ENCODE measurements at places on chromosomes 16 and 17.
A peak's percentile ranks its signal among the peaks of the same experiment; 100 is the strongest.

GRCh38 chr16:27096375-27096774, 29.6 kb downstream of the C16orf82 start:
- DNase-seq, result no peak

DNA sequence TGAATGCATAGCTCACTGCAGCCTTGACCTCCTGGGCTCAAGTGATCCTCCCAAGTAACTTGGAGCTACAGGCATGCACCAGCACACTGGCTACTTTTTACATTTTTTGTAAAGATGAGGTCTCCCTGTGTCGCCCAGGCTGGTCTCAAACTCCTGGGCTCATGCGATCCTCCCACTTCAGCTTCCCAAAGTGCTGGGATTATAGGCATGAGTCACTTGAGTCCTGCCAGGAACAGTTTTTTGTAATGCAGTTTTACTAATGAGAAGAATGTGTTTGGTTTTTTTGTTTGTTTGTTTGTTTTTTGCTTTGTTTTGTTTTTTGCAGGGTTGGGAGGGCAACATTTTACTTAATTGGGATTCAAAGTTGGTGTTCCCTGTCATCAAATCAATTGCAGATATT, 22.2 kb downstream of the SOST start:
- no peak for DNase-seq

DNA sequence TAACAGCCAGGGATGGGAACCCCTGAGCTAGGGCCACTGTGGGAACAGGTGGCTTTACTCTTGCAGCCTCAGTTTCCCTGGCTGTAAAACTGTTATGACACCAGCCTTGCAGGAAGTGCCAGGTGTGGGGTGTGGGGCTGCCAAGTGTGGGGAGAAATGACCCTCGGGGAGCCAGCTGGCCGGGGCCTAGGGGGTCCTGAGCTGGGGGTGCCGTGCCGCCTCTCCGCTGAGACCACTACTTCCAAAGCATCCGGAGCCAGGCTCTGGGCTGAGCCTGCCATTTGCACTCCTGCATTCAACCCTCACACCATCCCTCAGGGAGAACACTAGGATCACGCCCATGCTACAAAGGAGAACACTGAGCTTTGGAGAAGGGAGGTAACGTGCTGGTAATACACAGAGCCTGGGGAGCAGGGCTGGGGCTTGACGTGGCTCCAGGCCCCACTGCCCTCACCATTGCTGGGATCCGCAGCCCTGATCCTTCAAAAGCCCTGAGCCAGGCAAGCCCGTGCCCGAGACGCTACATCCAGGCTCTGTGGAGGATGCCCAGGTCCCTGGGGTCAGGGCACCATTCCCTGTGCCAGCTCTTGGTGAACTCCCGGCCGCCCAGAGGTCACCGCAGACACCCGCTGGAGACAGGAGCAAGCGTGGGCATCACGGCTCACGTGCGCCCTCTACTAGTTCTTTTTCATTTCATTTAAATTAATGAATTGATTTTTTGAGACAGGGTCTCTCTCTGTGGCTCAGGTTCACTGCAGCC, 28.8 kb upstream of the GINS2 start:
- DNase-seq, result no peak

DNA sequence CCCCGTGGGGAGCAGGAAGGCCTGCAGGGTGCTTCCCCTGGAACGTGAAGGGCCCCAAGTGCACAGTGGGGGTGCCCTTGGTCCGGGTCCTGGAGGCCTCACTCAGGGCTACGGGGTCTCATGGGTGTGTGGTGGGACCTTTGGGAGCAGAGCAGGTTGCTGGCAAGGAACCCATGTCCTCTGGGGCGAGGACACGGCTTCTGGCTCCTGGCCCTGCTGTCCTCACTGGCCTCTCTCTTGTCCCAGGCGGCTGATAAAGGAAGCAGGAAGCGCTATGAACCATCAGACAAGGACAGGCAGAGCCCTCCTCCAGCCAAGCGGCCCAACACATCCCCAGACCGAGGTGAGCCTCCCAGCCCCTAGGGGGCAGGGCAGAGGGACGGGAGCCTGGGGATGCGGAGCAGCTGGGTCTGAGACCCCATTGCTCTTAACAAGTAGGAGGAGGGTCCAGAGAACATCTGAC, 9.8 kb upstream of the IL17C start:
- DNase-seq, result no peak

- DNase-seq, result no peak
These were observed 61.8 kb downstream of the ARSG start for GRCh38 chr17:68353111-68353521.

DNA sequence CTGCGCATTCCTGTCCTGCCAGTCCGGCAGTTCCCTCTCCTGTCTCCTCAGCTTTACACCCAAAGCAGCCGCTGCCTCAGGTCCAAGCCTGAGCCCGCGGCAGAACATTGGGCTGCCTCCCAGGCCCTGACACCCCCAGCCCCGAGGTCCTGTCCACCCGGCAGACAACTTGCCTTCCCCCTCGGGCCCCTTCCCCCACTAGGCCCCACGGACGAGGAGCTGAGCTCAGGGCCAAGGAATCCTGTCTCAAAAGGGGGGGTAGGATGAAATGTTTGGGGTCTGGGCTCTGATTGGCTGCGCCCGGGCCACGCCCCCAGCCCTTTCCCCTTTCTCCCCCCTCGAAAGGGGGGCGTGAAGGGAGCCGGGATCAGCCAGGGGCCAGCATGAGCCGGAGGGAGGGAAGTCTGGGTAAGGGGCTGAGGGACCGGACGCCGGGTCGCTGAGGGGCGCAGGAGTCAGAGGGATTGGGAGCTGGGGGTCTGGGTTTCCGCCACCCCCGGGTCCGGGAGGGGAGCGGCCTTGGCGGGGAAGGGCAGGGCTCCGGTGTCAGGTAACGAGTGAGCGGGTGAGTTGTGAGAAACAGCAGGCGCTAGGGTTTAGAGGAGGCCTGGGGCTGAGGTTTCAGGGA, at the start of gene CTF1:
Gene CTF1, plus strand, starts transcription at position 354 of the 628 bp plus-strand sequence. Its CDS starts 30 bp downstream, at position 384.
- peak; percentile 34 for DNase-seq

GRCh38 chr17:35548208-35548810, 10.8 kb upstream of the SLFN12L start:
- no peak for DNase-seq

GRCh38 chr16:6081320-6081976, 983.9 kb upstream of the EEF2KMT start:
- no peak for DNase-seq

DNA sequence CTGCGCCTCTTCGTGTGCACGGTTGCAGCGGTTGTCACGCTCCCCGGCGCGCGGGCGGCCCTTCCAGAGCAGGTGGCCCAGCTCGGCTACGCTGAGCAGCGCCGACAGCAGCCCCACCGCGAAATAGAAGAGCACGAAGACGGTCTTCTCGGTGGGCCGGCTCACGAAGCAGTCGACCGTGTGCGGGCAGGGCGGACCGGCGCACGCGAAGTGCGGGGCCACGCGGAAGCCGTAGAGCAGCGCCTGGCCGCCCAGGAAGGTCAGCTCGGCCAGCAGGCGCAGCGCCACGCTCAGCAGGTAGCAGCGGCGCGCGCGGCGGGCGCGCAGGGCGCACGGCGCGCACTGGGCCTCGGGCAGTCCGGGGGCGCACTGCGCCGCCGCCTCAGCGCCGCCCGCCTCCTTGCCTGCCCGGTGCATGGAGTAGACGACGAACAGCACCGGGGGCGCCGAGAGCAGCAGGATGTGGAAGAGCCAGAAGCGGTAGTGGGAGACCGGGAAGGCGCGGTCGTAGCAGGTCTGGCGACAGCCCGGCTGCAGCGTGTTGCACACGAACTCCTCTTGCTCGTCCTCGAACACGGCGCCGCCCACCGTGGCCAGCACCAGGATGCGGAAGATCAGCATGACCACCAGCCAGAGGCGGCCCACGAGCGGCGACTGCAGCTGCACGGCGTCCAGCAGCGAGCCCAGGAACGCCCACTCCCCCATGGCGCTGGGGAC, 1.3 kb downstream of the GJD3 start:
- DNase-seq, result no peak

DNA sequence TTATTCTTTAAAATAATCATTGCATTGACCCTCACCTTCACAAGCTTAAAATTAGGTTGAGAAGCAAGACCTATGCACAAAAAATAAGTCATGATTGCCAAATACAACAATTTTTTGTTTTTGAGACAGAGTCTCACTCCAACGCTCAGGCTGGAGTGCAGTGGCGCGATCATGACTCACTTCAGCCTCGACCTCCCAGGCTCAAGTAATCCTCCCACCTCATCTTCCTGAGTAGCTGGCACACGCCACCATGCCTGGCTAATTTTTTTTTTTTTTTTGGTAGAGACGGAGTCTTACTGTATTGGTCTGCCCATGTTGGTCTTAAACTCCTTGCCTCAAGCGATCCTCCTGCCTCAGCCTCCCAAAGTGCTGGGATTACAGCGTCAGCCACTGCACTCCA, 24.2 kb downstream of the ZNF652 start:
- no peak for DNase-seq

DNA sequence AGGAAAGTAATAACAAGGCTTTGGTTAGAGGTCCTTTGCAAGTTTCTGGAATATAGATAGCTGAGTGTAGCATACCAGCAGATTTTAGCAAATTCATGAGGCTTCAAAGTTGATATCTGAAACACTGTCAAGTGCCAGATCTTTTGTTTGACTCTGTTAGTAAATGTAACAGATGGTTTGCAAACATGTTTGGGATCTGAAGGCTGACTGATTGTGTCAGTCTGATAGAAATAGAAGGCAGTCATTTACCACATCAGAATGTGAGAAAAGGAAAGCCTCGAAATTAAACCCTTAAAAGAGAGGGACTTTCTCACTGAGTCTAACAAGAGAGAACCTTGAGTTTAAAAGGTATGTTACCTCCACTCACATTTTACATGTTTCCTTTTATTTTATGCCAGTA, 371.5 kb downstream of the KIF2B start:
- no peak for DNase-seq

DNA sequence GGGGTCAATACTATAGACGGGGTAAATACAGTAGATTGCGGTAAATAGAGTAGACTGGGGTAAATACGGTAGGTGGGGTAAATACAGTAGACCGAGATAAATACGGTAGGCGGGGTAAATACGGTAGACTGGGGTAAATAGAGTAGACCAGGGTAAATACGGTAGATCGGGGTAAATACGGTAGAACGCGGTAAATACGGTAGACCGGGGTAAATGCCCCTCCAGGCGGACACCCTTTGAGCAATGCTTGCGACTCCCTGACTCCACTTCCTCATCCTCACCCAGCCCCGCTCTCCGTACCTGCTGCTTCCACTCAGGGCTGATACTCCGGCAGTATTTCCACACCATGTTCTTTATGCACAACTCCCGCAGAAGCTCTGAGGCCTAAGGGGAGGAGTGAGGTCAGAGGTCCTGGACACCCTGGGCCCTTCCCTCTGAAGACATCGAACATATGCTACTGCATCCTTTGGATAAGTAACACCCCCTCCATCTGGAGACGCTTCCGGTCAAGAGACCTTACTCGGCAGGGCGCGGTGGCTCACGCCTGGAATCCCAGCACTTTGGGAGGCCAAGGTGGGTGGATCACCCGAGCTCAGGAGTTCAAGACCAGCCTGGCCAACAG, 13.3 kb upstream of the CRK start:
- DNase-seq, result no peak

DNA sequence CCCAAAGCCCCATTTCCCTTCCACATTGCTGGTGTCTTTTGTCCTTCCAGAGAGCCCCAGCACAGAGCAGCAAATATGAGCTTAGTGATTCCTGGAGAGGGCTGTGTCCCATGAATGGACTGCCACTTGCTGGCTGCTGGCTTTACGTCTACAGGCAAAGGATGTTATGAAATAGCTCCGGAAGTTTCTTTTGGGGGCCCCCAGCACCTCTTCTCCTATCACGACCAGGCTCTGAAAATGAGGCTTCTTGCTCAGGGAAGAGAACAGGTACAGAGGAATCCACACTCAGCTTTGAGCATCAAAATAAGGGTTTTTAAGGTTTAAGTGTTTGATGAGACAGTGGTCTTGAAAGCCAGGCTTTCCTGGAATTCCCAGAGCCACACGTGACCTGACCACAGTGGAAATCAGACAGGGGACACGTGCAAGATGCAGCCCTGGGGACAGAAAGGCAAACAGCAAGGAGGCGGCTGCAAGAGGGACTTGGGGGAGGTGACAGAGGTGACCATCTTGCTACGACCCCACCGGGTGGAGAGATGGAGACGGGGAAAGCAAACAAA, 58.1 kb downstream of the ZDHHC7 start:
- DNase-seq, result no peak

DNA sequence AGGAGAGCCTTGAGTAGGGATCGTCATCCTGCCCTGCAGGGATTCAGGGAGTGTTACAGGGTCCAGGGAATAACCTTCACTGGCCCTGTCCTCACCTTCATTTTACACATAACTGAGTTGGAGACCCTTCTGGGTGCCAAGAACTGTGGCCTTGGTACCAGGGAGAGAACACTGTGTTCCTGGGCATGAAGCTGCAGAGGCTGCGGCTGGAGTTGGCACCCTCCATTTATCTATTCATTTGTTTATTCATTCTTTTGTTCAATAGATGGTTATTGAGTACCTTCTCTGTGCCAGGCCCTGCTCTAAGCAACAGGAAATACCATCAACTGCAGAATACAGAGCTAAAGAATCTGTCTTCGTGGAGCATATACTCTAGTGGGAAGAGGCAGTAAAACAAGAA, 6.7 kb downstream of the ABCC3 start:
- DNase-seq, result no peak

GRCh38 chr17:41498276-41498675, 7.1 kb downstream of the KRT13 start:
- no peak for DNase-seq

DNA sequence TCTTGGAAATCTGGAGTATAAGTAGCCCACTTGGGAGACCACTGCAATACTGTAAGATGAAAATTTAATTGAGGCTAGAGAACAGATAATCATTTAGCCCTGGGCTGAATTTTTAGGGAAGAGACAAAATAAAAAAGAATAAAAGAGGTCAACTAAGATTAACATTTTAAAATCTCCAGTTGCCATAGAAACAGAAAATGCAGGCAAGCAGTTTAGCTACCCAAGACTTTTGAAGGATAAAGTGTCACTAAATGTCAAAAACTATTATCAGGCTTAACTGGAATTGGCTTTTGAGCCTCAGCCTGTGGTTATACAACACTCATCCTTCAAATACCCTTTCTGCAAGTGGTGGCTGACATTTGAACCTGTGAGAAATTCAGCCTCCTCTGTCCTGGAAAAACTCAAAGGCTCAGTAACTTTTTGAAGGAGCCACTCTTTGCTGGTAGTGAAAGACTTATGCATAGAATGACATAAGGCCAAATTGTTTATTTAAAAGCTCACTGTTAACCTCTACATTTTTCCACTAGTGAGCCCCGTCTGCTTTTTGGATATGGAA, 220.7 kb upstream of the KCNJ16 start:
- no peak for DNase-seq

- no peak for DNase-seq
These were observed 201.8 kb downstream of the SLC39A11 start for GRCh38 chr17:72890711-72891110.

GRCh38 chr17:33335491-33336173, 42.5 kb upstream of the ASIC2 start:
- DNase-seq, result no peak

- DNase-seq, result no peak
These were observed 133.8 kb upstream of the PLCG2 start for GRCh38 chr16:81645266-81645694.

- no peak for DNase-seq
These were observed 28.5 kb upstream of the TRAP1 start for GRCh38 chr16:3745751-3746355.

Data from cortex of kidney (tissue), 1 donor.